Activated CD4-positive, alpha-beta memory T cell treated with anti-CD3 and anti-CD28 coated beads for 36 hours (primary cell): ENCODE measurements at places on chromosomes 1 and 21.

- DNase-seq: no peak
- no peak overlapping the region for H3K27ac ChIP-seq
- no peaks in the 10 kb centered on the region for H3K27me3 ChIP-seq
- no peaks in the 10 kb centered on the region for H3K36me3 ChIP-seq
Observed at GRCh38 chr1:25504706-25505595, 38.5 kb upstream of the LDLRAP1 start.

- no peaks in the 10 kb centered on the region for H3K27me3 ChIP-seq
- DNase-seq: no peak
- peaks cover 20% of the 10 kb centered on the region for H3K4me1 ChIP-seq
- no peak overlapping the region for H3K4me3 ChIP-seq
- H3K36me3 ChIP-seq: no peaks in the 10 kb centered on the region
Observed at GRCh38 chr1:25765136-25765922, 34.7 kb upstream of the SELENON start.

GRCh38 chr1:24874056-24874455 lies 56.0 kb downstream of the RUNX3 start:
- no peak overlapping the region for H3K27ac ChIP-seq
- H3K4me1 ChIP-seq: peaks cover 6% of the 10 kb centered on the region
- no peaks in the 10 kb centered on the region for H3K36me3 ChIP-seq

- H3K4me1 ChIP-seq: no peaks in the 10 kb centered on the region
- no peak overlapping the region for H3K27ac ChIP-seq
- no peak overlapping the region for H3K4me3 ChIP-seq
- no peaks in the 10 kb centered on the region for H3K27me3 ChIP-seq
- peak; percentile 49 for DNase-seq
- H3K36me3 ChIP-seq: peaks cover 58% of the 10 kb centered on the region
Observed at GRCh38 chr1:169546087-169546995, 39.9 kb downstream of the F5 start.

DNA sequence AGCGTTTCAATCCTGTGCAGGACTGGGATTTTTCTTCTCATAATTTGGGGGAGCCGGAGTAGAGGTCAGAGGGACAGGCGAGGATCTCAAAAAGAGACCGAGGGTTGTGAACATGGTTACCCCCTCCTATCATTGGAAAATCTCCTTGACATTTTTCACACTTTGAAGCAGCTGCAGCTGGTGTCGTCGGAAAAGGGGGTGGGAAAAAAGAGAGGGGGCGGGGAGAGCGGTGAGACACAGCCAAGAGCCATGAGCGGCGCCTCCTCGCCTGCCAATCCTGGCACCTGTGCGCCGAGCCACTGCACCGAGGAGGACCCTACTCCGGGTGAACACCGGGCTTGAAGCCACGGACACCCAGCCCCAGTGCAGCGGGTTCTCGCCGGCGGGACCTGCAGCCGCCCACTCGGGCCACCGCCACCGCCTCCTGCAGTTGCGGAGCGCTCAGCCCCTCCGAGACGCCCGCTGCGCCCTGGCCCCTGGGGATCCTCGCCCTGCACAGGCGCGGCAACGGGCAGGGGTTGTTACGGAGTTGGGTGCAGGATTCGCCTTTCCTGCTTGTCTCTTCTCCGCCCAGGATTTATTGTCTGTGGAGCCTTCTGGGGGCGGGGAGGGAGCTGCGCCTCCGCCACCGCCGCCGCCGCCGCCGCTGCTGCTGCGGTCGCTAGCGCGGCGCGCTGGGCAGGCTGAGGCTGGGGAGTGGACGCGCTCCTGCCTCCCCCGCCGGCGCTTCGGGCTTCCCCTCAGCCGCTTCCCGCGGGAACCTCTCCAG lies at the start of gene LRRC7:
Gene LRRC7 (plus strand): TSS at position 271 of the 769 bp plus-strand sequence. CDS start 718 bp downstream, outside the sequence.
- peaks cover 29% of the 10 kb centered on the region for H3K27me3 ChIP-seq
- no peak within 1 kb of the TSS for H3K27ac ChIP-seq
- H3K36me3 ChIP-seq: peaks cover 3% of the 10 kb centered on the region
- no peak for DNase-seq
- peaks cover 6% of the 10 kb centered on the region for H3K4me1 ChIP-seq

GRCh38 chr1:247370786-247371732 lies 39.4 kb upstream of the ZNF496 start:
- H3K36me3 ChIP-seq: no peaks in the 10 kb centered on the region
- no peak overlapping the region for H3K27ac ChIP-seq
- no peak overlapping the region for H3K4me3 ChIP-seq
- peaks cover 2% of the 10 kb centered on the region for H3K4me1 ChIP-seq
- no peak for DNase-seq

DNA sequence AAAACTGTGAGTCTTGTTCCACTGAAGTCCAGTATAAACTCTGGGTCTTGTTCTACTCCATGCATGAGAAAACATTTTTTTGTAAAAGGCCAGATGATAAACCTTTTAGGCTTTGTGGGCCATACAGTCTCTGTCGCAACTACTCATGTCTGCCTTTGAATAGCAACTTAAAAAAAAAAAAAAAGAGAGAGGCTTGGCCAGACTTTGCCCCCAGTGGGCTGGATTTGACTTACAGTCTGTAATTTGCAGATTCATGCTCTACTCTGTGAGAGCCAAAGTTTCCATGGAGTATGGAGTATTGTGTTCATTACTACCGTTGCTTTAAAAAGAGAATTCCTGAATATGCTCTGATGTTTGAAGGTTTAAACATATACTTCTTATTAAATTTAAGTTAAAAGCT lies 654.9 kb upstream of the PKN2 start:
- H3K27me3 ChIP-seq: peaks cover 19% of the 10 kb centered on the region
- no peak for DNase-seq
- H3K4me1 ChIP-seq: no peaks in the 10 kb centered on the region

- peak; percentile 73 for DNase-seq
- peaks cover 10% of the 10 kb centered on the region for H3K4me1 ChIP-seq
- H3K4me3 ChIP-seq: peak overlapping the region; percentile 76
- no peak overlapping the region for H3K27ac ChIP-seq
Observed at GRCh38 chr1:205430696-205431305, 8.9 kb upstream of the LEMD1 start.

DNA sequence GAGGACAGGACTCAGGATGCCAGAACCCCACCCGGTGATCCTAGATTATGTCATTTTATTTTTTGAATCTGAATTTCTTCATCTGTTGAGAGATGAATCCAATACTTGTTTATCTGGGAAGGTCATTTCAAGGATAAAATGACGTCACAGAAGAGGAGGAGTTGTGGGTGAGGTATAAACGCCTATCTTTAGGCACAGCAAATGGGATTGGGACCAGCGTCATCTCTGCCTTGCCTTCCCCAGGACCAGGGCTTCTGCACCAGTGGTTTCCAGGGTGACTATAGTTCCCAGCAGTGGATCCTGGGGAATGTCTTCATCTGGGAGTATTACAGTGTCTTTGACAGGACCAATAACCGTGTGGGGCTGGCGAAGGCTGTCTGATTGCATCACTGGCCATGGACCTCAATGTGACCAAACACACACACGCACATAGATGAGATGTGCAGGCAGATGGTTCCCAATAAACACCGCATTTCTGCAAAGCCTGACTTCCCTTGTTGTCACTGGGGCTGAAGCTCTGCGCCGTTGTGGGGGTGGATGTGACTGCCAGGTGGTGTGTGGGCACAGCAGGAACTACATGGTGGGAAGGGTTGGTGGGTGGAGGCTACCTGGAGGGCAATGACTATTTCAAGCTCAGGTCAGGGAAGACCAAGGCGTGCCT lies 28.1 kb downstream of the KCNA10 start:
- no peak overlapping the region for H3K27ac ChIP-seq
- no peaks in the 10 kb centered on the region for H3K36me3 ChIP-seq
- no peaks in the 10 kb centered on the region for H3K4me1 ChIP-seq
- H3K27me3 ChIP-seq: no peaks in the 10 kb centered on the region
- no peak overlapping the region for H3K4me3 ChIP-seq

DNA sequence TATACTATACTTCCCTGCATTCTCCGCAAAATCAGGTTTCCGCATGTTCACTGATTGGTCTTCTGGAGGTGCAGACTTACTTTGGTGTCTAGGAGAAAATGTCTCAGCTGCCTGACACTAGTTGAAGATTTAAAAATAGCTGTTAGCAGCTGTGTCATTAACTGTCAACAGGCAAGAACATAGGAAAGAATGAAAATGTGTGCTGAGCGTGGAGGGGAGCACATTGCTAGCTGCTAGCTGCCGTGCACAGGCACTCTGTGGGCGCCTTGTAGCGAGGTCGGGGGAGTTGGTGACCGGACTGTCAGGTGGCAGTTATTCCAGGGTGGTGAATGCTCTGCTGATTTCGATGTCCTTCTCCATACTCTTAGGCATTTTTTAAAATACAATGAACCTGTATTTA lies 5.2 kb downstream of the FAAH start:
- DNase-seq: no peak
- H3K27ac ChIP-seq: no peak overlapping the region
- H3K27me3 ChIP-seq: peaks cover 12% of the 10 kb centered on the region
- H3K4me3 ChIP-seq: no peak overlapping the region

DNA sequence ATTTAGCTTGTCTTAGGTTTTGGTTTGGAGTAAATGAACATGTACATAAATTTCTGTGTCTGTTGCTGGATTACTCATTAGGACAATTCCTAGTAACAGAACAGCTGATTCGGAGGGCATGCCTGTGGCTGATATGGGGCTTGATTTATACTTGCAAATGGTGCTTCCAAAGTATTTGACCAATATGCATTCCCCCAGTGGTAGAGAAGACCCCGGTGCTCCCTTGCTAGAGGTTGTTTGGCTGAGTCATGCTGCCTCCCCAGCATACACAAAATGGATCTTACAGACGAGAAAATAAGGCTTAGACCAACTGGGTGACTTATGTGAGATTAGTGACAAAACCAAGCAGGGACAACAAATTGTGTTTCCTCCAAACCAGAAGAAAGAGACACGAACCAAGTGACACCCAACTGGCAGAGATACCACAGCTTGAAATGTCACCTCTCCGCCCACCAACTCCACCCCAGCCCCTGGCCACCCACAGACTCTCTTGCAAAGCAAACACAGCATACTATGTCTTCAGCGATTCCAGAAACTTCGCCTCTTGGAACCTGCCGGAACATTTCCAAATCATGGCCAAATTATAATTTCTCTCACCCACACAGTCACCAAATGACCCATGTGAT lies 75.9 kb upstream of the ETS2 start:
- H3K4me1 ChIP-seq: peaks cover 10% of the 10 kb centered on the region
- H3K4me3 ChIP-seq: no peak overlapping the region
- H3K27ac ChIP-seq: no peak overlapping the region
- peaks cover 15% of the 10 kb centered on the region for H3K27me3 ChIP-seq

GRCh38 chr21:26679284-26679683 lies 106.2 kb upstream of the CYYR1 start:
- no peak for DNase-seq
- H3K4me3 ChIP-seq: no peak overlapping the region

- no peaks in the 10 kb centered on the region for H3K27me3 ChIP-seq
- no peak overlapping the region for H3K27ac ChIP-seq
- H3K4me1 ChIP-seq: no peaks in the 10 kb centered on the region
- no peak overlapping the region for H3K4me3 ChIP-seq
- no peaks in the 10 kb centered on the region for H3K36me3 ChIP-seq
Observed at GRCh38 chr1:159877695-159878444, 15.4 kb upstream of the VSIG8 start.

GRCh38 chr21:25582888-25583287 lies 24.4 kb downstream of the MRPL39 start:
- no peaks in the 10 kb centered on the region for H3K27me3 ChIP-seq
- H3K27ac ChIP-seq: peak overlapping the region; percentile 66
- H3K36me3 ChIP-seq: peaks cover 36% of the 10 kb centered on the region
- DNase-seq: no peak

DNA sequence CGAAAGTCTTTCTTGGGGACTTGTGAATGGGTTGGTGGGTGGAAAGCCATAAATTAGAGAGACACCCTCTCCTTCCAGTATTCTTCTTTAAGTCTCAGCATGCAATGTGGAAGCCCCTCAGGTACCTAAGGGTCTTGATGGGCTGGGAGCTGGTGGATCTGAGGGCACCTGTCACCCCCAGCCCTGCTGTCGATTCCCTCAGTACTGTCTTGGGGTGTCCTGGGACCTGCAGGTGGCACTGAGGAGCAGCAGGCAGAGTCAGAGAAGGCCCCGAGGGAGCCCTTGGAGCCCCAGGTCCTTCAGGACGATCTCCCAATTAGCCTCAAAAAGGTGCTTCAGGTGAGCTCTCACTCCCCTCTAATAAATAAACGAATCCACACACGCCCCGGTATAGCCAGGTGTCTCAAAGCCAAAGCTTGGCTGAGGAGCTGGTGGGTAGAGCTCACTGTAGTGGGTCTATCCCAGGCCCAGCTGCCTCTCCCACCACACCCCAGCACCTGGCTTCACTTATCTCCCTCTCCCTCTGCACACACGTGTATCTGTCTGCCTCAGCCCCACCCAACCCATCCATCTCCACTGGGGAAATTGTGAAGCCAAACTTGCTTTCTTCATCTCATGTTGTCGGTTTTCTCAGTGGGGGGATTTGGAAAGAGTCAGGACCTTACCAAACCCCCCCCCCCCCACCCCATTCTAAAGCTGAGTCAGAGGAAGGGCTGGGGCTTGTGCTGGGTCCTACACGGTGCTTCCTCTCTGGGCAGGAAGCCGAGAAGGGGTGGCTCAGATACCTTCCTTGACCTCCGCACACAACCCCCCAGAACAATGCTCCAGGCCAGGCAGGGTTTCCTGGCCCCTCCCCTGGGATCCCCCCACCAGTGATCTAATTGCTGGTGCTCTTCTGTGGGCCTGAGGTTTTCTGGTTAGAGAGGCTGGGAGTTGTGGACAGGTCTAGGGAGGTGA lies 1.6 kb downstream of the ADAM15 start:
- H3K4me3 ChIP-seq: peak overlapping the region; percentile 75
- peak overlapping the region; percentile 59 for H3K27ac ChIP-seq
- DNase-seq: peak; percentile 44
- no peaks in the 10 kb centered on the region for H3K27me3 ChIP-seq

DNA sequence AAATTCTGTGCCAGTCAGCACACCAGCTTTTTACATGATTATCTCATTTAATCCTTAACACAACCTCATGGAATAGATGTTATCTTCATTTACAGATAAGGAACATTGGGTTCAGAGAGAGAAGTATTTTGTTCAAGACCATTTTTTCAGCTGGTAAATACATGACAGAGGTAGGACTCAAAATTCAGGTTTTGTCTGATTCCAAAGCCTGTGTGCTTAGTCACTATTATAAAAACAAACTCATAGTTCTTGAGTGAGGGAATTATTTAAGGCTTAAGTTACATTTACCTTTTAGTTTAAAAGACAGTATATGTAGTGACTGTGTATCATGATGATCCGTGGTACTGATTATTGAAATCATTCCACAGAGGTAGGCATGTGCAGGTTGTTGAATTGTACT lies 125.2 kb downstream of the MAGI3 start:
- no peak overlapping the region for H3K4me3 ChIP-seq
- DNase-seq: no peak
- peaks cover 2% of the 10 kb centered on the region for H3K36me3 ChIP-seq
